Dermis microvascular lymphatic vessel endothelial cell (primary cell): ENCODE measurements at places on chromosomes 16 and 17. TPM values are rescaled to one million over a fixed set of nuclear protein-coding genes. Genes with fewer than 3 reads are reported as not detected.

KRTAP3-1 gene
- not detected in 2 replicates for total RNA-seq

ALKBH5 gene
- 57.9 and 71.8 TPM in 2 replicates for total RNA-seq

PLA2G10 gene
- total RNA-seq = not detected in 2 replicates

SHCBP1 gene
- total RNA-seq = 8.0 and 16.8 TPM in 2 replicates

SLC52A1 gene
- total RNA-seq = 0.25 and 0.26 TPM in 2 replicates

MT1A gene
- 1.7 TPM in 1 of 2 replicates, not detected in the other for total RNA-seq

CHST4 gene
- not detected in 2 replicates for total RNA-seq

NOD2 gene
- 0.26 and 1.0 TPM in 2 replicates for total RNA-seq

ZNF232 gene
- total RNA-seq = 4.0 and 4.9 TPM in 2 replicates

HOXB7 gene
- total RNA-seq = 4.6 and 7.1 TPM in 2 replicates

SMPD3 gene
- under 0.01 TPM in 2 replicates for total RNA-seq

TNS4 gene
- total RNA-seq = not detected in 2 replicates

GUCY2D gene
- not detected in 2 replicates for total RNA-seq

ELMO3 gene
- 0.64 and 1.0 TPM in 2 replicates for total RNA-seq

NDEL1 gene
- 25.0 and 35.5 TPM in 2 replicates for total RNA-seq

MFAP4 gene
- not detected in 2 replicates for total RNA-seq

ALOX15B gene
- not detected in 2 replicates for total RNA-seq

PRSS33 gene
- total RNA-seq = not detected in 2 replicates

KREMEN2 gene
- not detected in 2 replicates for total RNA-seq

MBTD1 gene
- 9.1 and 11.4 TPM in 2 replicates for total RNA-seq

ZNF385C gene
- under 0.01 TPM in 1 of 2 replicates, not detected in the other for total RNA-seq

TPSAB1 gene
- not detected in 2 replicates for total RNA-seq

MYH13 gene
- total RNA-seq = not detected in 2 replicates

HSPB9 gene
- under 0.01 TPM in 1 of 2 replicates, not detected in the other for total RNA-seq

SEPHS2 gene
- total RNA-seq = 13.6 and 24.9 TPM in 2 replicates

NTHL1 gene
- 22.4 and 39.3 TPM in 2 replicates for total RNA-seq

CDH11 gene
- 1.5 and 4.2 TPM in 2 replicates for total RNA-seq

SALL1 gene
- total RNA-seq = under 0.01 TPM in 1 of 2 replicates, not detected in the other

MT1E gene
- 11.1 and 108 TPM in 2 replicates for total RNA-seq

SDK2 gene
- total RNA-seq = under 0.01 TPM in 1 of 2 replicates, not detected in the other

OR1A1 gene
- not detected in 2 replicates for total RNA-seq

ATXN7L3 gene
- total RNA-seq = 28.9 and 39.7 TPM in 2 replicates

G6PC1 gene
- not detected in 2 replicates for total RNA-seq

XAF1 gene
- 1.5 and 4.7 TPM in 2 replicates for total RNA-seq

KRTAP1-1 gene
- total RNA-seq = not detected in 2 replicates

MGAT5B gene
- total RNA-seq = 0.13 and 0.26 TPM in 2 replicates

VASN gene
- total RNA-seq = 0.39 and 1.8 TPM in 2 replicates

SGSH gene
- total RNA-seq = 7.7 and 16.8 TPM in 2 replicates

PFN1 gene
- total RNA-seq = 450 and 458 TPM in 2 replicates

OTOP2 gene
- not detected in 2 replicates for total RNA-seq

SLC5A11 gene
- 0.13 TPM in 1 of 2 replicates, not detected in the other for total RNA-seq

FSCN2 gene
- 0.26 and 0.76 TPM in 2 replicates for total RNA-seq

SOCS1 gene
- total RNA-seq = 0.26 and 0.51 TPM in 2 replicates
